ENCODE measurements at places on chromosomes 7 and 10.

DNA sequence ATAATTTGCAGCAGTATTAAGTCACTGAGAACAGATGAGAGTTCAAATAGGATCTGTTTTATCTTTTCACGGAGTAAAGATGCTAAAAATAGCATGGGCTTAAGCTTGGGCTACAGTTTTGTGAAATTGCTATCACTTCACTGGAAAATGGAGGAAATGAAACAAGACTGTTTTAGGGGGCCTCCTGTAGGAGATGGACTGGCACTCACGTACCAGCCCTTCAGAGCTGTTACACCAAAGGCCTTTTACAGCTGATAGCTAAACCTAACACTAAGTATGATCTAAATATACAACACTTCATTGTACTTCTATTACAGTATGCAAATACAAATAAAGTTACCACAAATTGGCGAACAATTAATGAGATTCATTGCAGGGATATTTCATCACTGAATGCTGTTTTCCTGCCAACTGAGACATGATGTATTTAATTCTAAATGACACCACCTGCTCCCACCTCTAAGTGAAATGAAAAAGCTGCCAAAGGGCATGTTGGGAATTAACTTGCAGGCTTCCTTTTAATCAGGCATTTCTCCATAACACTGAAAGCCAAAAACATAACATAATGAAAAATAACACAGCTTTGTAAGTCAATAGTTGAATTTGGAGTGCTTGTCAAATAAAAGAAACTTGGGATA is 304.5 kb upstream of the LRRN3 start:
- DNase-seq: no peak

DNA sequence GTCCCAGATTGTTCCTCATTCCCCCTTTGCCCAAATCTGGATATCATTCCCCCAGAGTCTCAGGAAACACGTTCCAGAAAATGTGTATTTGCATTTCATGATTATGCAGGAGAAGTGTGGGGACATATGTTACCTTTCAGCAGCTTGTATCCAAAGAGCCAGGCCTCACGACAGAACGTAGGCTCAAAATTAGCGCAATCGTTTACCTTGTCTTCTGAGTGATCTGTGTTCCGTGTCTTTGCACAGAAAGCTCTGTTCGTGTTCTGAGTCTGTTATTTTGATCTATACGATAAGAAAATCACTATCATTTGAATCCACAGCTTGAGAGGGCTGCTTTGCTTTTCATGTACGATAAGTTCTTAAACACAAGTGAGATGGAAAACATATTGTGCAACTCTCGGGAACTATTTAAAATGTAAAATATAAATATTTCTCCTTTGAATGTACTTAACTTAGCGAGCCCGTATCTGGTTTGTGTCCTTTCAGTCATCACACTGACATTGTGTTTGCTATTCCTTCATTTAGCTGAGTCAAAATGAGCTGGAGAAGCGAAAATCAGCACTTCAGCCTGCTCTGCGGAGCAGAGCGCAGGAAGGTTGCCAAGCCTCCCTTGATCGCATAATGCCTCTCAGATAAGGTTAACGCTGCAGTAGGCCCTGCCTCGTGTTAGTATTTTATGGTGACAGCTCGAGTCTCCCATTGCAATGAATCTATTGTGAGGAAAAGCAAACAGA is 80.2 kb upstream of the CACNB2 start:
- DNase-seq: no peak

DNA sequence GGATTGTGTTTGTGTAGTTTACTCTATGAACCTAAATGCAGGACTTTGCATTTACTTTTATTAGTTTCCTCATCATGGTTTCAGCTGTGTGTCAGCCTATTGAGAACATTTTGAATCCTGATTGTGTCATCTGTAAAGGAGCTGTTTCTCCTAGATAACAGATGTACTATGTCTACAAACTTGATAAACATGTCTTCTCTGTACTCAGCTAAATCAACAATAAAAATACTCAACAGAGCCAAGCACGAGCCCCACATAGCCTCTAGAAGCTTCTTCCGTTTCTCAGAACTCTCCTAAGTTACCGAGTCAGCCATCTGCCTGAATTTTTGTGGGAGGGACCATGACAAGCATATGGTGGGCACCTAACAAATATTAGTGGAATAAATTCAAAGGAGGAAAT is 234.7 kb downstream of the SKAP2 start:
- no peak for DNase-seq

- no peak for DNase-seq
Measured at GRCh38 chr7:101133621-101134398, 6.9 kb downstream of the SERPINE1 start.

Measured in COLO829 (cell line).